ENCODE measurements at places on chromosomes 2 and 18.

- DNase-seq: no peak
Observed at GRCh38 chr18:59876310-59876626, 23.5 kb upstream of the PMAIP1 start.

DNA sequence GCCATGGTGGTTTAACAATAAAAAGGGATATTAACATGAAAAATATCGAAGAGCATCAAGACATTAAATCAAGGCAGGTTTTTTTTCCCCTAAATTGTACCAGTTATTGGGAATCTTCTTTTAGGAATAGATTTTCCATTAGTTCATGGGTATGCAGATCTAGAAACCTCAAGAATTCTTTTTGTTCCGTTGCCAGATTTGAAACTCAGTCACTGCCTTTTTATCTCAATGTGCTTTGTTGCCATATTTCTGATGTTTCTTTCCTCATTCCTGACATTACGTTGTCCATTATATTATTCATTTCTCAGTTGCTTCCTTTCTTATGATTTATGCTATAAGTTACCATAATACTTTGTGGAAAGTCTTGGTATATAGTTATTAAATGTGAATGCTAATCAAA, 162.2 kb downstream of the CD226 start:
- DNase-seq: no peak

DNA sequence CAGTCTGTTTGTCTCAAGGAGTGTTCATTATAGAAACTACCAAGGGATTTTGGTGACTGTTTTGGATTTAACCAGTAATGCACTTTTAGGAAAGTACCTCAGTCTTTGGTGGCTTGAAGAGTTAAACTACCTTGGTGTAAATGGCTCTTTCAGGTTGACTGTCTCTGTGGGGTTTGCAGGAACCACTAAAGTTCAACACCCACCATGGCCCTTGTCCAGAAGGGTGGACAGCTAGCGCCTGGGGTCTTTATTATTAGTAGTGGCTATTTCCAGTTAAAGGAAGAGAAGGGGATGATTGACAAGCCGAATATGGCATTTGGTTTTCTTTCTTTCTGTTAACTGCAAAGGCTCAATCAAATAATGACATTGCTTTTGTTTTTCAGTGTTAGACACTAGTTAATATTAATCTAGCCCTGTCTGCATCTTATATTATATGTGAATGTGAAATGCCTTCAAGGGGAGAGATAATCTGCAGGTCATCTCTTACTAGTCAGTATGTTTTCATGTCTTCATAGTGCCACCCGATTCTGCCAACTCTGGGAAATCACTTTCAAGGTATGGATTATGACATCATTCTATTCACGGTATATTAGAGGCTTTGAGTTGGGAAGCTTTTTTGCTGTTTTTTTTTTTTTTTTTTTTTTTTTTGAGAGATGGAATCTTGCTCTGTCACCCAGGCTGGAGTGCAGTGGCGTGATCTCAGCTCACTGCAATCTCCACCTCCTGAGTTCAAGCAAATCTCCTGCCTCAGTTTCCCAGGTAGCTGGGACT, 56.4 kb downstream of the MAP4K4 start:
- DNase-seq: no peak

- DNase-seq: no peak
Observed at GRCh38 chr2:135066710-135067109, 14.6 kb downstream of the RAB3GAP1 start.

DNA sequence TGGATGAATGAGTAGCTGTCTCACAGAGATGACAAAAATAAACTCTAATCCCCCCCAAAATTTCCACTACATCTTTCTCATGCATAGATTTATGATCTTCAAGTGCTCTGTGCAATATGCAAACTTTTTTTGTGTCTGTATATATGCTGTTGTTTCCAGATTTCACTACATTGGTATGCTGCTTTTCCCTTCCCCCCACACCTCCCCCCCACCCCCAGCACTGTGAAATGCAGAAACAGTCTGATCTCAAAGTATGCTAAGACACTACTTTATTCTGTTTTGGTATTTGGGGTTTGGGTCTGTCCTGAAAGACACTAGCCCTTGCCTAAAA, 524 bp upstream of the KLHL14 start:
- DNase-seq: no peak

- DNase-seq: no peak
Observed at GRCh38 chr2:218391202-218391601, 8.5 kb upstream of the CTDSP1 start.

GRCh38 chr2:180519276-180519675, 461.1 kb upstream of the UBE2E3 start:
- DNase-seq: no peak

GRCh38 chr2:226943862-226944620, 108.2 kb downstream of the RHBDD1 start:
- DNase-seq: no peak

GRCh38 chr18:13184396-13184795, 34.2 kb upstream of the LDLRAD4 start:
- DNase-seq: no peak

- no peak for DNase-seq
Observed at GRCh38 chr2:199982126-199982843, 26.9 kb downstream of the MAIP1 start.

DNA sequence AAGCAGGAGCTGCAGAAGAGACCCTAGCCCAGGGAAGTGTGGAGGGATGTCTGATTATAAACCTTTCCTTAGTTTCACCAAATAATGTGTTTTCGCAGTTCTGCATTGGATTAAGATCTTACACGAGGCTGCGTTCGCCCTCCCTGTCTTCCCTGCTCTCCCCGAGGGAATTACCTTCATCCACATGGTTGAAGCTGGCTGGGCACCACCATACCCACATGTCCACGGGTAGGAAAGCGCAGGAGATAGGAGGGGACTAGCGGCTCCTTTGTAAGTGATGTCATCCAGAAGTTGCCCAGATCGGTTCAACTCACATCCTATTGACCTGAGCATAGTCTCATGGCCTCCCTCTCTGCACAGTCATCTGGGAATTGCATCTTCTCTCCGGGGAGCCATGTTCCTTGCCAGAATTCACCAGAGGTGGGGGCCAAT, 1.1 kb downstream of the TTL start:
- no peak for DNase-seq
